ENCODE measurements at places on chromosomes 12 and 14.
A peak's percentile ranks its signal among the peaks of the same experiment; 100 is the strongest.

DNA sequence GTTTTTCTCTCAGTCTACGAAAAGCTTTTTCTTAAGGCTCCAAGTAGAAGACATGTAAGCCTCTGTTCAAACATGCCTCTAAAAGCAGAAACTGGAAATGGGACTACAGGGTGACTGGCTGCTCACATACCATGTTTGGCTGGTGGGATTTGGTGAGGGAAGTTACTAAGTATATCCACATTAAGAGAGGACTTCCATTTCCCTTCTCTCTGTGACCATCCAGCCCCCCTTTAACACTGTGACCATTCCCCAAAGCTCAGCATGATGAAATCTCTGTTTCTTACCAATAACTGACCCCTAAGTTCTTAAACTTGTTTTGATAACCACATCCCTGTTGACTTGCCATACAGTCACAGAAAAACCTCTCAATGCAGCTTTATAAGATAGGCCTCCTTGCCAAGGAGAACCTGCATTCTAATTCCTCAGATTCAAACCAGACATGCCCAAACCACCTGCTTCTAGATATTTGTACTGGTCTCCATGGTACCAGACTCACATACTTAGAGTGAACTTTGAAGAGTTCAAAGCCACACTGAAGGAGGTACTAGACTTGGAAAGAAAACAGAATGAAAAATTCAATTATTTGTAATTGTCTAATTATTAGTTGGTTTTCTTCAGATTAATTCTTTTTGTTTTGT is 102.2 kb downstream of the VEZT start:
- DNase-seq: no peak

DNA sequence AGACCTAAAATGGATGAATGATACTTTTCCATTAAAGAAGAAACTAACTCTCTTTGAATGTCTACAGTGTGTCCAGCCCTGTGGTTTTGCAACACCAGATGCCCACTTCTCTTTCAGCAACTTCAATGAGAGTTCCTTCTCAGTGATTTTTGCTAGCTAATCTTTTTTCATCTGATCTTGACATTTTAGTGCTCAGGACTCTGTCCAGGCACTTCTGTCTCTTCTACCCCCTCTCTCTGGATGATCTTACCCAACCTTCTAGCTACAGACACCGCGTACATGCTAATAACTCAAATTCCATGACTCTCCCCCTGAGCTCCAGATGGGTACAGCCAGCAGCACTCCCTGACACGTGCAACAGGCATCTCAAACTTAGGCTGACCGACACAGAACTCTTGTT is 161.1 kb upstream of the FOXN3 start:
- no peak for DNase-seq

GRCh38 chr14:20607617-20608016 is 16.4 kb upstream of the RNASE12 start:
- no peak for DNase-seq

DNA sequence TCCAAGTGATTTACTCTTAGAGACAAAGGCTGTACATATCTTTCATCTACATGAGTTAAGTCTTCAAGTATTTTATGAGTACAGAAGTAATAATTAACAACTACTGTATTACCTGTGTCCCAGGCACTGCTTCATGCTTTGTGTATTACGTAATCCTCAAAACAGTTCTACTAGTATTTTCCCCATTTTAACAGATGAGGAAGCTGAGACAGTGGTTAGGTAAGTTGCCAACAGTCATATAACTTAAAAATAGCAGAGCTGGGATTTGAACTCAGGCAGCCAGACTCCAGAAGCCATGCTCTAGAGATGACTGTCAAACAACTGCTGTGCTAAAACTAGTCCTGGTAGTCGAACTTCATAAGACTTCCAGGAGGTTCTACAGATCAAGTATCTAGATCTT is 10.7 kb downstream of the TRMT5 start:
- DNase-seq: no peak

DNA sequence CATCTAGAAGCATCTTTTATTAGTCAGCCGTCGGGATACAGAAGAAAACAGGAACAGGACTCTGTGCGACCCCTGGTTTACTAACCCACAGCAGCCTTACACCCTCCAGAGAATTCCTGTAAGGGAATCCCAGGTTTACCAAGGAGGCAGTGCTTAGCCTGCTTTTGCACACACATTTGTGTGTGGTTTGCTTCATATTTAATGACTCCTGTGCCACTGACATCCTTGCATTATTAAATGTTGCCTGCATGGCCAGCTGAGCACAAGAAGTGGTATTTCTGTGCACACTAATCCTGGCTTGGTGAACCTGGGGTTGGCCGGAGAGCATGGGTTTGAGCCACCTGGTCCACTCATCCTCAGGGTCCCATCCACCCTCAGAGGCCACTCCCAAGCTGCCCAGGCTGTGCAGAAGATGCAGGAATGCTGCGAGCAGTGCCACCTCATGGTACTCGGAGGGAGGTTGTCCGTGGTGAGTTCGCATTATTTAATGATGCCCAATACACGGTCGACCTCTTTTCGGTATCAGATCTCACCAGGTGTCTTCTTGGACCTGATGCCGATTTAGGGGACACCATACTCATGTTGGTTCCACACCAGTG is 152.4 kb upstream of the RTL1 start:
- no peak for DNase-seq

DNA sequence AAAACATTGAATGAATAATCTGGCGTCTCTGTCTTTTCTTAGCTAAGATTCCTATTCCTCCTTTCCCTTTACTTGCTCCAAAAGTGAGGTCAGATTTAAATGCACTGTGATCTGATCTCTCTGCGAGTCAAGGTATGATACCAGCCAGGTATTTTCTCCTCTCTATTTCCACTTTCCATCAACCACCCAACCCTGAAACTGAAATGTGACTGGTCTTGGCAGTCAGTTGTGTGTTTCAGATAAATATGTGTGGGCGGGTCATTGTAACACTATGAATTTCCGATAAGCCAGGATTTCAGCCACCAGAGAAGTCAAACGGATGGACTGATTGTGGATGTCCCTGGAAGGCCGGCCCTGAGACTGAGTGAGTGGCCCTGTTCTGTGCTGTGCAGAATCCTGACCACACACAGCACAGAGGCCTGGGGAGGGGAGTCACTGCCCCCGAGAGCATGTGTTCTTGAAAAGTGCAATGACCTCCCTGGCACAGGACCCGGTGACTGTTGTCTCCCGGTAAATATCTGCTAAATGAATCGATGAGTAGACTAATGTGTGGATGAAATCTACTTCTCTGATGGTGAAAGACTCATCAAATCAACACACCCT is 612.5 kb upstream of the TMEM132C start:
- DNase-seq: no peak

DNA sequence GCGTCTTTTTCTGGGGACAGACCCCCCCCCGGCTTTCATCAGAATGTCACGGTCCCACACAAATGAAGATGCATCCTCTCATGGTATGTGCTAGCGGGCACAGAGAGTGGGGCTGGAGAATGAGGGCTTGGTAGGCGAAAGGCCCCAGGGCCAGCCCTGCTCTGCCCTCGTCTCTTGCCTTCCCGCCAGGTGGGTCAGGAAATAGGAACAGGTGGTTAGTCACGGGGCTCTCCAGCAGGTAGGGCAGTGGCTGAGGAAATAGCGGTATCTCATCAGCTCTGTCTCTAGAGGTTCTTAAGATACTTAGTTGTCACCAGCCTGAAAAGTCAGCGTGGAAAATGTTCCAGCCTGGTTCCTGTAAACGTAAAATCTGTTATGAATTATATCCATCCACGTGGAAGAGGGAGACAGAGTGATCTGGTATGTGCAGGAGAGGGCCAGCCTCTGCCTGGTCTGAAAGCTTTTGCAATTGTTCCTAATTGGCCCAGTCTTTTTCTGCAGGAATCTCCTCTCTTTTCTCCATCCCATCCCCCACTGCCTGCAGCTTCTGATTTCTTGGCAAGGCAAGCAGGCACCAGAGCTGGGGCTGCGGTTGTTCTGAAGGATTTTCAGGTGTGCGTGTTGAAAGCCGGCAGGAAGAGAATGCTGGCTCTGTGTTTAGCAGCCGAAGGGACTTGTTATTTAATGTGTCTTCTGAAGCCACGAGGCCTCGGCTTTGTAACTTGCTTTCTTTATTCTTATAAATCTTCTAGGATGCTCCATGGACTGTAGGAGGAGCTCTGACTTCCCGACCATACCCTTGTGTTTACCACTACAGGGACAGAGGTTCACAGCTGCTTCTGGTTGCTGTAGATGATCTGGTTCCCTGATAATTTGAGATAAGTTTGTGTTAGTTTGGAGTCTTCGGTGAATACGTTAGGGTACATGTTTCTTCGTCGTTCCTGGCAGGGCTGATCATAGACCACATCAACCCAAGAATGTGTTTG is 131.1 kb downstream of the CACNA1C start:
- DNase-seq: peak; percentile 6

DNA sequence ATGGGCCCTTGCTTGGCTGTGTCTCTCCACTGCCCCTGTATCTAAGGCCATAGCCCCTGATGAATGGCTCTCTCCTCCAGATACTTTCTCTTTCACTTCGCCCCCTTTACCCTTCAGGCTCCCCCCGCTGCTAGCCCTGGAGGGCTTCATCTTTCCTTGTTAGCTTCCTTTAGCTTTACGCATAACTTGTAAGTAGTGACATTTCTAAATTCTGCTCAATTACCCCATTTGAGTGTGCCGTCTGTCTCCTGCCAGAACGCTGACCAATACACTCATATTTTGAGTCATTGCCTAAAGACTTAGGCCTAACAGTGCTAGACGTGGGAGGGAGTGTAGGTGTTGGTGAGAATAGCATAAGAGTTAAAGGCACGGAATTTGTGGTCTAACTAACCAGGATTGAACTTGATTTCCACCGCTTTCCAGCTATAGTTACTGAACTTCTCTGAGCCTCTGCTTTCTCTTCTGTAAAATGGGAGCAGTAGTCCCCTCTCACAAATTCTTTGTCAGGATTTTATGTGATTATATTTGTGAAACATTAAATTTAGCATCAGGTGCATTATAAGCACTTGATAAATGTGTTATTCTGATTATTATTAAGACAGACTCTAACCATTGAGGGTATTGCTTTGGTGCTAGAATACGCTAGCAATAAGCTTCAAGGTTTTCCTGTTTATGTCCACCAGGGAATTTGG is 129.3 kb downstream of the ZFP36L1 start:
- DNase-seq: no peak

All from hematopoietic multipotent progenitor cell treated with erythropoietin and hydrocortisone succinate and interleukin-3 and kit ligand, for 8 days (in vitro differentiated cells).